GM23248 (cell line): ENCODE measurements at places on chromosomes 12 and 14.

- no peaks in the 10 kb centered on the region for H3K27me3 ChIP-seq
- peak overlapping the region; percentile 88 for H3K4me3 ChIP-seq
- H3K27ac ChIP-seq, result peak overlapping the region; percentile 96
- peaks cover 13% of the 10 kb centered on the region for H3K4me1 ChIP-seq
Observed at GRCh38 chr12:122499991-122500684, 594 bp downstream of the ZCCHC8 start.

DNA sequence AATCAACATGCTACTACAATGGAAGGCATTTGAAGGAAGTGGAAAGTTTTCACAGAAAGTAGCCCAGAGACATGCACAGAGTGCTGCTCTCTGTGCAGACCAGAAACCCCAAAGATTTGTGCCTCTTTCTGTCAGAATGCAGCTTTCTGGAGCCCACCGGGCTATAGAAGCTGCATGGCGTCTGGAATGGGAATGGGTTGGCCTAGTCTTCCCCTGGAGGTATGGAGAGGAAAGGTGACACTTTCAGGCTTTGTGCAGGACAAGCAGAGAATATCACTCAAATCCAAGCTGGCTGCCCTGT is 21.3 kb upstream of the ZFP36L1 start:
- DNase-seq, result no peak
- peaks cover 29% of the 10 kb centered on the region for H3K4me1 ChIP-seq
- H3K36me3 ChIP-seq, result no peaks in the 10 kb centered on the region

GRCh38 chr12:65630555-65630954 is 193.7 kb upstream of the HMGA2 start:
- no peak overlapping the region for H3K4me3 ChIP-seq
- H3K27me3 ChIP-seq, result no peaks in the 10 kb centered on the region
- no peak for DNase-seq
- peak overlapping the region; percentile 96 for H3K27ac ChIP-seq
- peaks cover 59% of the 10 kb centered on the region for H3K4me1 ChIP-seq
- no peaks in the 10 kb centered on the region for H3K36me3 ChIP-seq

GRCh38 chr12:71876137-71876799 is 36.7 kb downstream of the TBC1D15 start:
- no peaks in the 10 kb centered on the region for H3K27me3 ChIP-seq
- no peak overlapping the region for H3K27ac ChIP-seq
- H3K36me3 ChIP-seq, result peaks cover 17% of the 10 kb centered on the region
- H3K4me1 ChIP-seq, result peaks cover 5% of the 10 kb centered on the region

- H3K27me3 ChIP-seq, result no peaks in the 10 kb centered on the region
- peak; percentile 65 for DNase-seq
- H3K27ac ChIP-seq, result no peak overlapping the region
- H3K4me3 ChIP-seq, result no peak overlapping the region
Observed at GRCh38 chr12:11228296-11228879, 41.1 kb downstream of the PRB3 start.

DNA sequence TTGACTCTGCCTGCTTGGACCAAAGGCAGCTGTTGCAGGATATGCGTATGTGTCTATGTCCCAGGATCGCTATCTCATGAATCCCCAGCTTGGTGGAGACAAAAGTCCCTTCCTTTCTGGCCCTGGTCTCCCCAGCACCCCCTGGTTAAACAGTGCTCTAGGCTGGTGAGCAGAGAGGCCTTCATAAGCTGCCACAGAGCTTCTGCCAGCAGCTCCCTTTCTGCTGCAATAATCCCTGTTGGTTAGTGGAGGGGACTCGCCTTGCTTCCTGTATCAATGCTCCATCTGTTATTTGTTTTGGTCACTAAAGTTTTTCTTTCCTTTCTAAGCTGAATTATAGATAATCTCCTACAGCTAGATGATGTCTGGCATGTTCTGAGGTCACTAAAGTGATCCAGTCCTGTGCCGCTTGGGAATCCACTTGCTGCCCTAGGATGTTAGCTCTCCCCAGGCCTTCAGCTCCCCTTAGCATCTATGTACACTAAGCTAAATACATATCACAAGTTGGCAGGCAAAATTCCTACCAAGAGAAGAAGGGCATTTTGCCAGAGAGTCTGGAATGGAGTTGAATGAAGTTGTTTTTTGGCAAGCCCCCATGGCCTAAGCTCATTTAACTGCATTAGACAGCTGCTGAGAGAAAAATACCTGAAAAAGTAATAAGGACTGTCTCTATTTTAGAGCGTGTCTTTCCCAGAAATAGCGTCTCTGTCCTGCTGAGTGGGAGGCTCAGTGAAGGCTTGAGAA is 47.8 kb downstream of the RDH12 start:
- peaks cover 19% of the 10 kb centered on the region; the same call in 1 of the 2 replicates for H3K36me3 ChIP-seq
- H3K27me3 ChIP-seq, result no peaks in the 10 kb centered on the region
- no peak overlapping the region for H3K4me3 ChIP-seq
- no peaks in the 10 kb centered on the region for H3K4me1 ChIP-seq

DNA sequence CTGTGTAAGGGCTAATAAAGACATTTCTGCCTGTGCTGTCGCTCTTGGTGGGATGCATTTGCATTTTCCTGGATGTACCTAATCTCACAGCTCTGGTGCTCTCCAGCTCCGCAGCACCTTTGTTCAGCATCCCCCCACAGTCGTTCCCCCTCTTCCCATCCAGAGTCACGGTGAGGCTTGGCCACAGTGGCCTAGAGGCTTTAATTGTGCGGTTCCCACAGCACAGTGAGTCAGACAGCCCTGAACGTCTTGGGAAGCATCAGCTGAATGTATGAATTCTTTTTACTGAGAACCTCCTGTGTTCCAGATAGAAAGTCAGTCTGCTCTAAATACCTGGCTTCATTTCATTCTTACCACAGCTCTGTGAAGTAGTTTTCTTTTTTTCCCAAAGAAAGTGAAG is 28.7 kb downstream of the MLXIP start:
- H3K27ac ChIP-seq, result peak overlapping the region; percentile 79
- no peaks in the 10 kb centered on the region for H3K27me3 ChIP-seq
- H3K4me1 ChIP-seq, result peaks cover 32% of the 10 kb centered on the region
- no peak overlapping the region for H3K4me3 ChIP-seq
- H3K36me3 ChIP-seq, result no peaks in the 10 kb centered on the region

DNA sequence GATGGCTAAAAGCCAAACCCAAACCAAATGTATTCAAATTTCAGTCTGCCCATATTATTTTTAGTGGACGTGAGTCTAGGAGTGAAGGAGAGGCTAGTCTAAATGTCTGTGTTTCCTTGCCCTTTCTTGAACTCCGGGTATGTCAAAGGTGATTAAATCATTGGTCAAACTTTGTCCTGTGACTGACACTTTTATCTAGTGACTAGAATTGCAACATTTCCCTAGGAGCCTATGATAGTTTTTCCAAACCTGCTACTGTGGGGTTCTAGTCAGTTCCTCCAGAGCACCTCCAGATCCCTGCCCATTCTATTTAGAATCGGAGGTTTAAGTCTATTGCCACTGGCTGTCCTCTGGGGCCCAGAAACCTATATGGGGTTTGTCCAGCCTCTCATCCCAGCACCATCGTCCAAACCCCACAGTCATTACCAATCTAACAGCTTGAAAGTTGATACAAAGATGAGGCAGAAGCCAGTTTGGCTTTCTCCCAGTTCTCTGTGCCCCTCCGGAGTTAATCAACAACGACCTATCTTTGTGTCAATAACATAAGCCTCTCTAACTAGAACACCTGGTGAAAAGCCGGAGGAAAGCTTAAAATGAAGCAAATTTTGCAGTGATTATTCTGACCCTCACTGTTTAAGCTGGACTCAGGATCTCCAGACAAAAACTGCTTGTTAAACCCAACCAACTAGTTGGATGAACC is 306.7 kb downstream of the ZFP36L1 start:
- H3K27me3 ChIP-seq, result no peaks in the 10 kb centered on the region
- no peak for DNase-seq
- H3K4me3 ChIP-seq, result no peak overlapping the region
- peaks cover 19% of the 10 kb centered on the region for H3K4me1 ChIP-seq
- no peak overlapping the region for H3K27ac ChIP-seq

GRCh38 chr12:27282754-27283153 is 38.7 kb downstream of the STK38L start:
- no peaks in the 10 kb centered on the region for H3K27me3 ChIP-seq
- DNase-seq, result no peak
- H3K4me1 ChIP-seq, result peaks cover 27% of the 10 kb centered on the region
- H3K36me3 ChIP-seq, result no peaks in the 10 kb centered on the region

GRCh38 chr14:53355581-53356112 is 202.5 kb upstream of the DDHD1 start:
- no peak overlapping the region for H3K27ac ChIP-seq
- H3K27me3 ChIP-seq, result no peaks in the 10 kb centered on the region
- H3K4me3 ChIP-seq, result no peak overlapping the region
- DNase-seq, result peak; percentile 65
- no peaks in the 10 kb centered on the region for H3K36me3 ChIP-seq
- H3K4me1 ChIP-seq, result peaks cover 13% of the 10 kb centered on the region

GRCh38 chr14:73753887-73754795 is 40.0 kb upstream of the PNMA1 start:
- H3K27ac ChIP-seq, result peak overlapping the region; percentile 94
- H3K27me3 ChIP-seq, result no peaks in the 10 kb centered on the region
- peak overlapping the region; percentile 62 for H3K4me3 ChIP-seq
- peaks cover 67% of the 10 kb centered on the region for H3K4me1 ChIP-seq

- H3K27ac ChIP-seq, result no peak overlapping the region
- no peak for DNase-seq
- H3K4me3 ChIP-seq, result no peak overlapping the region
- no peaks in the 10 kb centered on the region for H3K36me3 ChIP-seq
- no peaks in the 10 kb centered on the region for H3K4me1 ChIP-seq
- peaks cover 21% of the 10 kb centered on the region; the same call in 1 of the 2 replicates for H3K27me3 ChIP-seq
Observed at GRCh38 chr12:109673379-109673778, 40.2 kb upstream of the FAM222A start.

GRCh38 chr12:41013881-41014642 is 174.1 kb upstream of the PDZRN4 start:
- H3K4me1 ChIP-seq, result no peaks in the 10 kb centered on the region
- no peaks in the 10 kb centered on the region for H3K27me3 ChIP-seq
- H3K36me3 ChIP-seq, result no peaks in the 10 kb centered on the region
- no peak overlapping the region for H3K27ac ChIP-seq
- peak; percentile 17 for DNase-seq

DNA sequence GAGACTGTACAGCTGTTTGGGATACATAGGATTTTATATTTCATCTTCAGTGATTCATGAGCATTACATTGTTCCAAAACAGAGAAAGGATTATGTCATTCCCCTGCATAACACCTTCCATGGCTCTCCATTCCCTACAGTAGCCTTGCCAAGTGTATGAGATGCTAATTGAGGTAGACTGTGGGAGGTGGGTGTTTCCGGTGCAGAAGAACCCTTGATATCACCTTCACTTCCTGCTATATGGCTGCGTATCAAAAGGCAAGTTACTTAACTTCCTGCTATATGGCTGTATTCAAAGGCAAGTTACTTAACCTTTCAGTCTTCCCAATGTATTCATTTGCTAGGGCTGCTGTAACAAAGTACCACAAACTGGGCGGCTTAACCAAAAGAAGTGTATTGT is 11.2 kb downstream of the FAR2 start:
- no peak overlapping the region for H3K27ac ChIP-seq
- peaks cover 17% of the 10 kb centered on the region for H3K4me1 ChIP-seq
- H3K36me3 ChIP-seq, result no peaks in the 10 kb centered on the region
- no peak overlapping the region for H3K4me3 ChIP-seq

DNA sequence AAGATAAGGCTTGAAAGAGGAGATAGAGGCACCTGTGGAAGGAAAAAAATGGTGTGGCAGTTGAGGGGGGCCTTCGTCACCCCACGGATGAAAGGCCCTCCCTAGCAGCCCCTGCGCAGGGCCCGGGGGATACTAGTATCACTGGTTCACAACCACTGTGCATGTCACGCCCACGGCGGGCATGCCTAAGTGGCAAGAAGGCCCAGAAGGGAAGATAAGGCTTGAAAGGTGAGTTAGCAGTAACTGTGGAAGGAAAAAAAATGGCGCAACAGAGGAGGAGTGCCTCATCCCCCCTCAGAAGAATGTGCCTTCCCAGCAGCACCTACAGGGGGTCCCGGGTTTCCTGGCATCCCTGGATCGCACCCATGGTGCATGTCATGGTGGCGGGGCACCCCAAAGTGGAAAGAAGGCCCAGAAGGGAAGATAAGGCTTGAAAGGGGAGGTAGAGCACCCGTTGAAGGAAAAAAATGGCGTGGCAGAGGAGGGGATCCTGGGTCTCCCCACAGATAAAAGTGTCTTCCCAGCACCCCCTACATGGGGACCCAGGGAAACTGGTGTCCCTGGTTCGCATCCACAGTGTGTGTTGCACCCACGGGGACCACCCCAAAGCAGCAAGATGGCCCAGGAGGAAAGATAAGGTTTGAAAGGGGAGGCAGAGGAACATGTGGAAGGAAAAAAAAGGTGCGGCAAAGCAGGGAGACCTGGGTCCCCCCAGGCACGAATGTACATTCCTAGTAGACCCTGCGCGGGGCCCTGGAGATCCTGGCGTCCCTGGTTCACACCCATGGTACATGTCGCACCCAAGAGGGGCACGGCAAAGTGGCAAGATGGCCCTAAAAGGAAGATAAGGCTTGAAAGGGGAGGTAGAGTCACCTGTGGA is 279.2 kb downstream of the ALG10 start:
- H3K36me3 ChIP-seq, result no peaks in the 10 kb centered on the region
- H3K4me3 ChIP-seq, result no peak overlapping the region
- H3K27me3 ChIP-seq, result no peaks in the 10 kb centered on the region
- no peak for DNase-seq

DNA sequence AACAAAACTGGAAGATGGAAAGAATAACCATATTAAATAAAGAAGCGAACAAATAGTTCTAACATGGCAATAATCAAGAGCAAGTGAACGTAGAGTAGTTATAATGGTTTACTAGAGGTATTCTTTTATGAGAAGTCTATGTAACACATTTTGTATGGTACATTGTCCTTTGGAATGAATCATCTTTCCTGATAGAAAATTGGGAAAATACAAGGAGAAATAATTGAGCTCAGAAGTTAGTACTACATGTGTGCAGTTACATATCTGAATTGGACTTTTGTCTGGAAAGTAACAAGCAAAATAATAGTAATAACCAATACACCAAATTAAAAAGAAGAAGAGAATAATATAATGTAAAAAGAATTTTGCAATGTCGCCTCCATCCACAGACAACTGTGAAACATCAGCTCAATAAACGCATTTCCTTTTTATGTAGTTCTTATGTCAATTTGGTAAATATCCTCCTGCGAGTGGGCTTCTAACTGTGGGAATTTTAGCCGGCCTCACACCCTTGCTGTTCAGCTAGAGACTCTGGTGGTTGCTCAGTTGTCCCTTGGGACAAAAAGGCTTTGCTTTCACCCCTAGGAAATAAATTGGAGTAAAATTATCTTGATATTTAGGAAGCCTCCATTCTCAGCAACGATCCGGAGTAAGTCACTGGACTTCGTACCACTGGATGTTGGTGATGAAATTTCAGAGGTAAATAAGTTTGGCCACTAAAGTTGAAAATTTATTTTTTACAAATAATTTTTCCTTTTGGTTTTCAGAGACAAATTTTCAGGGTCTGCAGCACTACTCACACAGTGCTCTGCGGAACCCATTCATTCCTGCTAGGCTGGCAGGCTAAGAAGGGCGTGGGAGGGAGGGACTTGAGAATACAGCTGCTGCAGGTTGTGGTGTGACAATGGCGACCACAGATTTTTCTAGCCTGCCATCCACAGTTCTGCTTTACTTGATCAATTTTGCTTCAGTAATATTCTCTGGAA is 1.1 kb upstream of the TUBA1A start:
- H3K27me3 ChIP-seq, result no peaks in the 10 kb centered on the region
- H3K4me3 ChIP-seq, result peak overlapping the region; percentile 94
- H3K36me3 ChIP-seq, result peaks cover 11% of the 10 kb centered on the region
- no peak for DNase-seq
